ENCODE measurements at places on chromosomes 1 and 21. TPM values are rescaled to one million over a fixed set of nuclear protein-coding genes. Genes with fewer than 3 reads are reported as not detected.

Gene OR2G6
- not detected for total RNA-seq

Gene MPL
- total RNA-seq: not detected

Gene HIVEP3
- 2.1 TPM for total RNA-seq

Gene PARP1
- total RNA-seq: 73.8 TPM

Gene LRRC38
- not detected for total RNA-seq

Gene RIPPLY3
- not detected for total RNA-seq

Gene NUAK2
- 7.9 TPM for total RNA-seq

Gene MANEAL
- total RNA-seq: 1.1 TPM

Gene PLA2G5
- total RNA-seq: 0.52 TPM

Gene LPAR3
- total RNA-seq: 0.26 TPM

Gene NBPF6
- 0.10 TPM for total RNA-seq

Gene IVNS1ABP
- 46.4 TPM for total RNA-seq

Gene TFF3
- not detected for total RNA-seq

Gene ZNF593OS
- not detected for total RNA-seq

Gene ZYG11A
- total RNA-seq: 0.20 TPM

Gene RAB25
- total RNA-seq: not detected

Gene CELA2A
- total RNA-seq: not detected

Gene EPB41
- 12.6 TPM for total RNA-seq

Gene OR2T6
- total RNA-seq: not detected

Gene UBL4B
- total RNA-seq: not detected

Gene DNAI4
- total RNA-seq: 8.1 TPM

Gene MFAP2
- total RNA-seq: 39.9 TPM

Gene RGS16
- total RNA-seq: 3.1 TPM

Gene BGLAP
- 0.50 TPM for total RNA-seq

Gene NPPA
- not detected for total RNA-seq

Gene IL19
- not detected for total RNA-seq

Gene PCP4
- not detected for total RNA-seq

Gene TSSK3
- total RNA-seq: 0.13 TPM

Gene FCRL6
- total RNA-seq: not detected

Gene SPRR3
- total RNA-seq: not detected

Gene SYCP1
- not detected for total RNA-seq

Gene EPHB2
- total RNA-seq: 12.2 TPM

Gene NID1
- 175 TPM for total RNA-seq

Gene GSTM2
- total RNA-seq: 27.1 TPM

Gene MYBPH
- not detected for total RNA-seq

Gene FCER1A
- total RNA-seq: not detected

Gene OR2M5
- total RNA-seq: not detected

Gene ZSWIM5
- 0.99 TPM for total RNA-seq

Gene KDF1
- total RNA-seq: not detected

Gene SLC44A5
- total RNA-seq: 2.2 TPM

Gene PALMD
- 2.6 TPM for total RNA-seq

Gene BRDT
- total RNA-seq: not detected

Gene TMPRSS15
- total RNA-seq: not detected

Gene TMEM240
- total RNA-seq: 4.0 TPM
